ENCODE measurements at places on chromosomes 6 and 20.

DNA sequence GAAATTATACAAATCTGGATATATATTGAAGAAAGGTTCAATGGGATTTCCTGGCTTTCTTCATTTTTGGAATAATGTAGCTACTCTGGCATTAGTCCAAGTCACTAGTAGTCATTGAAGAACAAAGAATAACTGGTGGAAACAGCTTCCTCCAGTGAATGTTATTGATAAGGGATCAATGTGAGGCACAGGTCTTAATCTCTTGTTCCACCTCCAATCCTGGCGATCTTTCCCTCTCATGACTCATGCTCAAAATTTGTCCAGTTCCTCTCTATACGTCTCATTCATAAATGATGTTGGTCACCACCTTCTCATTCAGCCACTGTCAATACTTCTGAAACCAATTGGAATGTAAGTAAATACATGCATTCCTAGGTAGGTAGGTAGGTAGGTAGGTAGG, 185.0 kb upstream of the BMP2 start:
- DNase-seq, result no peak

GRCh38 chr6:134003542-134003951, 48.9 kb downstream of the SLC2A12 start:
- no peak for DNase-seq

GRCh38 chr20:35010405-35011192, 54.9 kb downstream of the MYH7B start:
- no peak for DNase-seq

- DNase-seq, result no peak
These were observed 31.3 kb upstream of the HEY2 start for GRCh38 chr6:125718109-125718508.

- DNase-seq, result no peak
These were observed 3.1 kb upstream of the TLDC2 start for GRCh38 chr20:36872852-36873251.

DNA sequence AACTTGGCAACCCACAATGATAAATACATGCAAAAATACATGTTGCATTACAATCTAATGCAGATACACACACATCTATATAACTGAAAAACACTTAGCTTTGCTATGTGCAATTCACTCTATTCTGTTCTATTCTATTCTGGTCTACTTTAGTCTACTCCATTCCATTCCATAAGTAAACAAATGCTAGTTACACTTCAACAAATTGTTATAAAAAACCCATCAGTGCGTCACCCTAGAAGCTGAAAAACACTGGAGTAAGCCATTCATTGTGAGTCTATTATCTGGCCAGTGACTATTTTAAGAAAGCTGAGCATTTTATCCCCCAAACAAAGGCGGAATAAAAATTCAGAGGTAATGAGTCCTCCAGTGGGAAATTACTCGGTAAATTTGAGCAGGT, 315.7 kb upstream of the EPHA7 start:
- DNase-seq, result no peak

DNA sequence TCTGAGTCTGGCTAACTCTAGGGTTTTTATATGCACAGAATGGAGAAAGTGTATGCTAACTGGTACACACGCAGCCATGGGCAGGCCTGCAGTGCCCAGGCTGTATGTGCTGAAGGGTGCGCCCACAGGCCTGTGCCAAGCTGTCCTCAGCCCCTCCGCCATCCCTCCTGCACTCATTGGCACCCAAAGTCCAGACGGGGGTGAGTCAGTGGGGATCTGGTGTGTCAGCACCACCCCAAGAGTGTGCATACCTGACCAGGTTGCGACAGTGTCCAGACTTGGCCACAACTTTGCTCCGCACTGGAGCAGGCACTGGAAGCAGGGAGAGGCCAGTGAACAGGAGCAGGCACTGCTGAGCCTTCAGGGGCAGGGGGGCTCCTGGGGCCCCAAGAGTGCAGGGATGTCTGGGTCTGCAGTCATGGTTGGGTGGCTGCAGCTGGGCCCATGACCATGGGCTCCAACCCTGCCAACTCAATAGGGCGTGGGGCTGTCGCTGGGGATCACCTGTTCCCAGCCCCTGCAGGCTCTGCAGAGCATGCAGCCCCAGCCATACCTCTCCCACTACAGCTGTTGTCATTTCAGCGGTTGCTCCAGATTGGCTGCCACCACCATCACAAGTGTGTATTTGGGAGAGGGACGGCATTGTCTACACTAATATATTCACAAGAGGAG, 717.8 kb downstream of the EPHA7 start:
- no peak for DNase-seq

GRCh38 chr6:104532462-104532861, 327.3 kb downstream of the HACE1 start:
- DNase-seq, result no peak

DNA sequence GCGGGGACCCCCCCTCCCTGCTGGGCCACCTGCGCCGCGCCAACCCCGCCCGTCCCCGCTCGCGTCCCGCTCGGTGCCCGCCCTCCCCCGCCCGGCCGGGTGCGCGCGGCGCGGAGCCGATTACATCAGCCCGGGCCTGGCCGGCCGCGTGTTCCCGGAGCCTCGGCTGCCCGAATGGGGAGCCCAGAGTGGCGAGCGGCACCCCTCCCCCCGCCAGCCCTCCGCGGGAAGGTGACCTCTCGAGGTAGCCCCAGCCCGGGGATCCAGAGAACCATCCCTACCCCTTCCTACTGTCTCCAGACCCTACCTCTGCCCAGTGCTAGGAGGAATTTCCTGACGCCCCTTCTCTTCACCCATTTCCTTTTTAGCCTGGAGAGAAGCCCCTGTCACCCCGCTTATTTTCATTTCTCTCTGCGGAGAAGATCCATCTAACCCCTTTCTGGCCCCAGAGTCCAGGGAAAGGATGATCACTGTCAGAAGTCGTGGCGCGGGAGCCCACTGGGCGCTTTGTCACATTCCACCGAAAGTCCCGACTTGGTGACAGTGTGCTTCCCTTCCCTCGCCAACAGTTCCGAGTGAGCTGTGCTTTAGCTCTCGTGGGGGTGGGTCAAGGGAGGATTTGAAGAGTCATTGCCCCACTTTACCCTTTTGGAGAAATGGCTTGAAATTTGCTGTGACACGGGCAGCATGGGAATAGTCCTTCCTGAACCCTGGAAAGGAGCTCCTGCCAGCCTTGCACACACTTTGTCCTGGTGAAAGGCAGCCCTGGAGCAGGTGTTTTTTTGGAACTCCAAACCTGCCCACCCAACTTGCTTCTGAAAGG, 2.1 kb downstream of the VEGFA start:
- peak; percentile 65 for DNase-seq

DNA sequence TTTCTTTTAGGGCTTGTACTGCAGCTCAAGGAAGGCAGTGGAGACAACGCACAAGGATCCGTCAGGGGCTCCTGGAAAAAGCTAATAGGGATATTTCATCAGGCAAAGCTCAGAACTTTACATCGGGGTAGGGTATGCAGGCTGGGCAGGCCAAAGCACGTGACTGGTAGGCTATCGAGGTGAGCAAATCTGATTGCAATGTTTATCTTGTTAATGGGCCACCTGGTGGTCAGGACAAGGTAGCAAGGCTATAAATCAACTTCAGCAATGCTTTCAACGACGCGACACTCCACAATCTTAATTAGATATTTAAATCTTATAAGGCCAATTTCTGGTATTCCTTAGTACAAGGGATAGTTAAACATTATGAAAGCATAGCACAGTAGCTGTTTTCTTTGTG, 1302.8 kb upstream of the EYS start:
- DNase-seq, result no peak

GRCh38 chr6:99195986-99196655, 153.4 kb downstream of the FAXC start:
- no peak for DNase-seq

DNA sequence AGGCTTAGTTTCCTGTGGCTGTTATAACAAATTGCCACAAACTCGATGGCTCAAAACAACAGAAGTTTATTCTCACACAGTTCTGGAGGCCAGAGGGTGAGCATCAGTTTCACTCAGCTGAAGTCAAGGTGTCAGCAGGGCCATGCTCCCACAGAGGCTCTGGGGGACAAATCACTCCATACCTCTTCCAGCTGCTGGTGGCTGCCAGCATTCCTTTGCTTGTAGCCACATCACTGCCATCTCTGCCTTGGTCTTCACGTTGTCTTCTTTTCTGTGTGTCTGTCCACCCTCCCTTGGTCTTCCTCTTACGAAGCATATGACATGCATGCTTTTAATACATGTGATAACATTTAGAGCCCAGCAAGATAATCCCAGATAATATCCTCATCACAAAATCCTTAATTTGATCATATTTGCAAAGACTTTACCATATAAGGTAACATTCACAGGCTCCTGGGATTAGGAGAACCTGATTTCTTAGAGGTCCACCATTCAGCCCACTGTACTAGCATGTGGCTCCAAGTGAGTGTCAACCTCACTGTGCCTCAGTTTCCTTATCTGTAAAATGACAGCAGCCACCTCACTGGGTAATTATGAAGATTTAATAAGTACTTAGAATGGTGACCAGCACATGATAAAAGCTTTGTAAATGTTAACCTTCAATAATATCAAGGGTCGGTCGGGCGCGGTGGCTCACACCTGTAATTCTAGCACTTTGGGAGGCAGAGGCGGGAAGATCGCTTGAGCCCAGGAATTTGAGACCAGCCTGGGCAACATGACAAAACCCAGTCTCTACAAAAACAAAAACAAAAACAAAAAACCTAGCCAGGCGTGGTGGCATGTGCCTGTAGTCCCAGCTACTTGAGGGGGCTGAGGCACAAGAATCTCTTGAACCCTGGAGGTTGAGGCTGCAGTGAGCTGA, 14.7 kb upstream of the PTGIS start:
- no peak for DNase-seq

DNA sequence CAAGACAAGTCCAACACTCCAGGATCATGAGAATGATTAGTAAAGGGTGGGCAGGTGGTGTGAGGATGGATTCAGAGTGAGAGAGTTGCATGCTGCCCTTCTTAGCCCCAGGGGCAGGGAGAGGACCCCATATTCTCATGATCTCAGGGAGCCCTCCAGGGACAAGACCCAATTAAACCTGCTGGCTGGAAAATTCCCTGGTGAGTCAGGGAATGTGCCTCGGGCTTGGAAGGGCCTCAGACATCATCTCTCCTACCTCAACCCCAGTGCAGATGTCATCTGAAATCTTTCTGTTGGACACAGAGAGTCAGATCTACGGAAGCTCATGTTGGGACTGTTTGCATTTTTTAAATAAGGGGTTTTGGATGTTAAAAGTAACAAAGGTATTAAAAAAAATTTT, 9.2 kb upstream of the SIRPD start:
- DNase-seq, result no peak

GRCh38 chr6:131132360-131132759, 2.9 kb upstream of the AKAP7 start:
- no peak for DNase-seq

- DNase-seq, result no peak
These were observed 20.0 kb downstream of the CDK19 start for GRCh38 chr6:110795271-110795670.

DNA sequence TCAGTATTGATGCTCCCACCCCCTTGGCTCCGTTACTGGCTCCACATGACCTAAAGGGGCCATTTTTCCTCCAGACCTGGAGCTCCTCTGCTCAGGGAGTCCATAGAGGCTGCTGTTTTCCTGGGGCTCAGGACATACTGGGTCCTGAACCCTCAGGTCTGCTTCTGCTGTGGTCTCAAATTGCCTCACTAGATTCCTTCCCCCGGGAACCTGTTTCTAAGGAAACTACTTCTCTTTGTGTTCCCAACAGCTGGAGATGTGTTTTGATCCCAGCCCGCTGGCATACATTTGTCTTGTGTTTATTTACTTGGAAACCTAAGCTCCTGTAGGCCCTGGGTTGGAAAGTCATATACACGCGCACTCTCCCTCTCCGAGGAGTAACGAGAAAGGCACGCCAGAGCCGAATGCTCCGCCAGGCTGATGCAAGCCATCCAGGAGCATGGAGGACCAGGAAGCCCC, 222.8 kb downstream of the UST start:
- DNase-seq, result no peak

DNA sequence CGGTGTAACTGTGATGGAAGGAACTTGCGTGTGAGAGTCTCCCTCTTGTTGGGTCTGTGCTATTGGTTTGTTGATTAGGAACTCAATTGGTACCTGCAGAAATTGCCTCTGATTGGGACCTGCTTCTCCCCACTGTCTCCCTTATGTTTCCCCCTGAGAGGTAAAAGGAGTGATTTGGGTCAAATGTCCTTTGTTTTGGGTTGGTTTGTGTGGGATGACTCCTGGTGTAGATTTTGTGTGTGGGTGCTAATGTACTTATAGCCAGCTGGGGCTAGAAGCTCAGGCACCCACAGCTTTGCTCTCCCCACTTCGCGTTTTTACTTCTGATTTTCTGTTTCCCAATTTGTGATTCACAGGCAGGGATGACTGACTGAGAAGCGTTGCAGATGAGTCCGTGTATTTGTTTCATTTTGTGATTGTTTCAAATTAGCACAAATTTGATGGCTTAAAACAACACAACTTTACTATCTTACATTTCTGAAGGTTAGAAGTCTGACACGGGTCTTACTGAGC, 79.1 kb downstream of the UTRN start:
- no peak for DNase-seq

GRCh38 chr6:160004419-160005175, 35.7 kb downstream of the IGF2R start:
- no peak for DNase-seq

DNA sequence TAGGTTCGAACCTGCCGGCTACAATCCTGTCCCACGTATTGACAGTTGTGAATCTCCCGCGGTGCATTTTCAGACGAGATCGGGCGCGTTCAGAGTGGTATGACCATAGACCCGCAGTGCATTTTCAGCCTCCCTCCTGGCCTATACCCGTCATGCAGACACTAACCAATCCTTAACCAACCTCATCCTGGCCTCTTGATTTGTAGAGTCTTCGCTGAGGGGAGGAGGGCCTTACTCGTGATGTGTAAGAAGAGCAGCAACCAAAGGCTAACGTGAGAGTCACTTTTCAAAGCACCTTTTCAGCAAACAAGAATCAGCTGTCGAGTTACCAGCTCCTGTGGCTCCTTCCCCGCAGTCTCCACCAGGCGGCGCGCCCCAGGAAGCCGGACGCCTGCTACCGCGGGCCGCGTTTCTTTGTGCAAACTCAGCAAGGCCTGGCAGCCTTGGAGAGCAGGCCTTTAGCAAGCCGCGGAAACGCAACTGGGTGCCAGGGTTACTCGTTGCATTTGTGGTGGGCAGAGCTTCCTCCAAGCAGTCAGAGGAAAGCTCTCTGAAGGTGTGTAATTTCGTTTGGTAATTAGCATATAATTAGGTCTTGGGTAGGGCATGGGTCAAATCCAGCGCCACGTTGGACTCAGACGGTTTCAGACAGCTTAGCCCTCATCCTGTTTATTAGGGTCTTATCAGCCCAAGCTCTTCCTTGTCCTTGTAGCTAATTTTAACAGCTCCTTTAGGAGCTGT, 139.8 kb downstream of the OR2B2 start:
- peak; percentile 79 for DNase-seq

DNA sequence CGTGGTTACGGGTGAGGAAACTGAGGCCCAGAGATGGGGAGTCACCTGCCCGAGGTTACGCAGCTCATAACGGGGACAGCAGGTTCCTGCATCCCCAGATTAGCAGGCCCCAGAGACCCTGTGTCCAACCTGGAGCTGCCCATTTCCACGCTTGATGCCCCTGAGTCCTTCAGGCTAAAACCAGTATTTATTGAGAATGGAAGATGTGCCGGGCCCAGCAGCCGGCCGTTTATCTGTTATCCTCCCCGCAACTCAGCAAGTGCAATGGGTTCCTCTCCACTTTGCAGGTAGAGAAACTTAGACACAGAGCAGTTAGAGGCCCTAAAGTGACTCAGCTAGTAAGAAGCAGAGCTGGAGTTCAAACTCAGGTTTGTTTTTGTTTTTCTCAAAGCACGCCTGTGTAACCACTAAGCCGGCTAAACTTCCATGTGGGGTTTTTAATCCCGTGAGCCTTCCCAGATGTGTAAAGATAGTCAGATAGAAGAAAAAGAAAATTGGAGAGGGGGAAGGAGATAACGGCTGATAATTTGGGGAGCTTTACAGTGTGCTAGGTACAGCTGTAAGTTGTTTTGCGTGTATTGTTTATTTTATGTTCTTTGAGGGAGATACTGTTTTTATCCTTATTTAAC, 775 bp downstream of the PFDN4 start:
- DNase-seq, result no peak

Measured in stimulated activated CD4-positive, alpha-beta T cell treated with anti-CD3 and anti-CD28 coated beads, Interleukin-15, amount 100 ng/mL, for 48 hours (primary cell).